ENCODE measurements at places on chromosomes 7 and 10.

DNA sequence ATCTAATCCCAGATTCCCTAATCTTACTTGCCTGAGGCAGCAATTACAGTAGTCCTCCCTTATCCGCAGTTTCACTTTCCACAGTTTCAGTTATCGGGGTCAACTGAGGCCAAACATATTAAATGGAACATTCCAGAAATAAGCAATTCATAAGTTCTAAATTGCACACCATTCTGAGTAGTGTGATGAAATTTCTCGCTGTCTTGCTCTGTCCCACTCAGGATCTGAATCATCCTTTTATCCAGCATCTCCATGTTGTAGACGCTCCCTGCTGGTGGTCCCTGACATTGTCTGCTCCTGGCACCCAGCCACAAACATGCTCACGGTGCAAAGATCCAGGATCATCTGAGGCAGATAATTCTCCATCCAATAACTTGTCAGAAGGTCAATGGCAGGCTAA lies 128.7 kb upstream of the CXCL12 start:
- DNase-seq = no peak

- no peak for DNase-seq
Observed at GRCh38 chr7:6198689-6199595, 73.5 kb downstream of the CYTH3 start.

DNA sequence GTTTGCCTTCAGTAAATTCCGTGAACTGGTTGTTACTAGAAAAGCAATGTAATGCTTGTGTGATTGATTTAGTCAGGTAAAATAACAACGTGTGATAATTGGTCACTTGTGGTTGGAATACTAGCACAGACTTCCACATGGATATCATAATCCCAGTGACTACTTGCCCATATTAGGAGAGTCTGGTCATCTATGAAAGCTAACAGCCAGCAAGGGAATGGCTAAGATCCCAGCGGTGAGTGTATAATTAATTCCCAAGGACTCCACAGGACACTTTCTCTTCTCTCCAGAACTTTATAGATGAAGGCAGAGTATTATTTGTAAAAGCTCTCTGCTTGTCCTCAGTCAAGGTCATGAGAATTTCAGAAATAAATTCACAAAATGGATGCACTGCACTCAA lies 662.6 kb upstream of the TEX47 start:
- no peak for DNase-seq

- no peak for DNase-seq
Observed at GRCh38 chr10:73983096-73984047, 14.5 kb upstream of the VCL start.

GRCh38 chr10:34711500-34711899 lies 103.6 kb downstream of the PARD3 start:
- no peak for DNase-seq

DNA sequence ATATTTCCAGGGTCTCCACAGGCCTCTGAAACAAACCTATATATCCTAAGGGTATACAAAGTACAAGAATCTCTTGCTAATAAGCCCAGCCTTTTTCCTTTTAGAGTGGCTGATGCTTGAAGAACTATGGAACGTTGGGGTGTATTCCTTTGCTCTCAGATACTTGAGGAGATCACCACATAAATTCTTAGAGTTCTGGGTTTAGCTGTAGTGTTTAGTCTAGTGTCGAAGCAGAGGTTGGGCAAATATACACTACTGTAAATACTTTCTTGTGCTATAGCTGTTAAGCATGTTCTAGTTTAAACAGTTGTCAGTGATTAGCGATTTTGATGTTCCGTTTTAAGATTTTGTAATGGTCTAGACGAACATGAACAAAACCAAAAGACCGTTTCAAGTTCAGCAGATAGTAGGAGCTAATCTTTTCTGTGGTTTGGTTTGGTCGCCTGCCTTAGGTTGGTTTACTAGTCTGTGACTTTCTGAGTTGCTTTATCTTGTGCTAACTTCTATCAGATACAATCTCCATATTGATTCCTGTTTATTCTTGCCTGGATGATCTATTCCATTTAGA lies 229.6 kb downstream of the NSUN6 start:
- DNase-seq = no peak

Data from epithelial cell of proximal tubule (primary cell).